ENCODE measurements at places on chromosomes 6 and 20.

DNA sequence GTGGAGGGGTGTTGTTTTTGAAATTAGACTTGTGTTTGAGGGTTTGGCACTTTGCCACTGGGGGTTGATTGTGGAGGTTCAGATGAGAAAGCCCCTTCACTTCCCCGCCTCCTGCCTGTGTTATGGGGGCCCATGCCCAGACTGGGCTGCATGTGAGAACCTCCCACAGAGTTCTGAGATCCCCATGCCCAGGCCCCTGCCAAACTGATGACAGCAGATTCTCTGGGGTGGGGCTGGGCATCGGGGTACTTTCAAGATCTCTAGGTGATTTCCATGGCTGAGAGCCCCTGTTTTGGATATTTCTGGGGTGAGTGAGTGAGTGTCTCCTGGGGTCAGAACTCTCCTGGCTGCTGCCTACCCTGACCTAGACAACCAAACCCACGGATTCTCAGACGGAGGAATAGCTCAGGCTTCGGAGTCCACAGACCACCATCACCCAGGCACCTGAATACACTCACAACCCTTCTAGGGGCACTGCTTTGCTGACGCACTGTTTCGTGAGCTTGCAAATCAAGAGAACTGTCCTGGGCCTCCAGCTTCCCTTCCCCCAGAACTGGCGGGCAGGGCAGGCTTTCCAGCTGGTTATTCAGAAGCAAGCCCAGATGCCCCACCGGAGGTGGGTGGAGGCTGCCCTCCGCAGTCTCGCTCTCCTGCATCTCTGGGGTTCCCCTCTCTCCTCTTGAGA lies 6.3 kb downstream of the BCAS1 start:
- no peak for DNase-seq

DNA sequence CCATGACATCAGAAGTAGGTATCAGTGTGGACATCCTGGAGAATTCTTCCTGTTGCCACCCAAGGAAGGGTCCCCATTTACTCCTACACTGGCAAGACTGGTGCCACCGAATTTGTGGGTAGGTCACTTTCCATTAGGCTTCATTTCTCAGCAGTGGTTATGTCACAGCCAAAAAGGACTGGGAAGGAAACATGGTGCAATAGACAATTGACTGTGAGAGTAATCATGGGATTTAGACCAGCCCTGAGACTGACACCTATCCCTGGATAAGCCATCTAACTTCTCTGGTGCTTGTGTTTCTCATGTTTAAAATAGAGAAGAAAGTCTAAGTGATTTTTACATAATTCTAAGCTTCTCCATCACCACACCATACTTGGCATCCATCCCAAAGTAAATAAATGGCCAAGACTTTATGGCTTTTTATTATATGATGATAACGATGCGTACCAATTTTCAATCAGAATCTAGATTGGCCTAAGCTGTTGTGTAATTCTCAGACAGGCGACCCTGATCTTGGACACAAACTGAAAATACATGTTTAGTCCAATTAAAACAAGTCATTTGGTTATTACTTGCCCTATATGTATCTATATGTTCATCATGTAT lies 10.2 kb downstream of the SMPDL3A start:
- DNase-seq: no peak

DNA sequence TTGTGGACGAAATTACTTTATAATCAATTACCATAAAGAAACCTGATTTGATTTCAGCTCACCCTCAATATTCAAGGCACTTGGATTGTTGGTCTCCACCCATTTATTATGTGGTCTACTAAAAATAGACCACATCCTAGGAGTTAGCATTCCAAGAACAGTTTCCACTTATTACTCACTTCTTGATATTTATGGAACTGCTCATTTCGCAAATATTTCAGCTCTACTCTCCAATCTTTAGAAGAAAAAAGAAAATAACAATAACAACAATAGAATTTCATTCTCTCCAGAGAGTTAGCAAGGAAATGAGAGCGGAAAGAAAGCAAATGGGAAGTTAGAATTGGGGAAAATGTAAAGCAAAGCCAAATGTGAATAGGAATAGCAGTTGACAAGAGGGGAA lies 26.2 kb upstream of the HDAC2 start:
- no peak for DNase-seq

GRCh38 chr6:16392010-16392409 lies 153.6 kb downstream of the GMPR start:
- DNase-seq: no peak

DNA sequence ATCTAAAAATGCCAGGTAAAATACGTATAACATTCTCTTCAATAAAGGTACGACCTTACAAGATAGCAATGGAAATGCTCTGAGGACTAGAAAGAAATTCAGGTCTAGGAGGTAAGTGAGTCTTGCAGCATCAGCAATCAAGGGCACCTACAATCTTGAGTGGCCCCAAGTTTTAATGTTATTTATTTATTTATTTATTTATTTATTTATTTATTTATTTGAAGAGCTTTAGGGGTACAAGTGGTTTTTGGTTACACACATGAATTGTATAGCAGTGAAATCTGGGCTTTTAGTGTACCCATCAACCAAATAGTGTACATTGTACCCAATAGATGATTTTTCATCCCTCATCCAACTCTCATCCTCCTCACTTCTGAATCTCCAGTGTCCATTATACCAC lies 574.0 kb upstream of the POU3F2 start:
- DNase-seq: no peak

DNA sequence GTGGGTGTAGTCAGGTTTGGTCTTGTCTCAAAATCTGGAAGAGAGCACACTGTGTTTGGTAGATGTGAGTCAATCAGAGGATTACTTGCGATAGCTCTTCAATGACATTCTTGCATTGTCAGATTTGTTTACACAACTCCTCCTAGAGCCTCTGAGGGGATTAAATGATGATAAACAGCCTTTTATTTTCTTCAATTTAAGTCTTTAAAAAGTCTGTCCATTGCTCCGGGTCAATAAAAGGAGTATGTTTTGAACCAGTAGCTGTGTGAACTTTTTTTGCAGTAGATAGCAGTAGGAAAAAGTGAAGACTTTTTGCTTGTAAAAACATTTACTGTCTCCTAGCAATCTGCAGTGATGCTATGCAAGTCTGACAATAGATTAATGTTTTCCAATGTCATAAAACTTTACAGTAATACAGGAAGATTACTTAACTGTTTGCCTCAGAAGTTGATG lies 49.9 kb downstream of the GJA1 start:
- no peak for DNase-seq

DNA sequence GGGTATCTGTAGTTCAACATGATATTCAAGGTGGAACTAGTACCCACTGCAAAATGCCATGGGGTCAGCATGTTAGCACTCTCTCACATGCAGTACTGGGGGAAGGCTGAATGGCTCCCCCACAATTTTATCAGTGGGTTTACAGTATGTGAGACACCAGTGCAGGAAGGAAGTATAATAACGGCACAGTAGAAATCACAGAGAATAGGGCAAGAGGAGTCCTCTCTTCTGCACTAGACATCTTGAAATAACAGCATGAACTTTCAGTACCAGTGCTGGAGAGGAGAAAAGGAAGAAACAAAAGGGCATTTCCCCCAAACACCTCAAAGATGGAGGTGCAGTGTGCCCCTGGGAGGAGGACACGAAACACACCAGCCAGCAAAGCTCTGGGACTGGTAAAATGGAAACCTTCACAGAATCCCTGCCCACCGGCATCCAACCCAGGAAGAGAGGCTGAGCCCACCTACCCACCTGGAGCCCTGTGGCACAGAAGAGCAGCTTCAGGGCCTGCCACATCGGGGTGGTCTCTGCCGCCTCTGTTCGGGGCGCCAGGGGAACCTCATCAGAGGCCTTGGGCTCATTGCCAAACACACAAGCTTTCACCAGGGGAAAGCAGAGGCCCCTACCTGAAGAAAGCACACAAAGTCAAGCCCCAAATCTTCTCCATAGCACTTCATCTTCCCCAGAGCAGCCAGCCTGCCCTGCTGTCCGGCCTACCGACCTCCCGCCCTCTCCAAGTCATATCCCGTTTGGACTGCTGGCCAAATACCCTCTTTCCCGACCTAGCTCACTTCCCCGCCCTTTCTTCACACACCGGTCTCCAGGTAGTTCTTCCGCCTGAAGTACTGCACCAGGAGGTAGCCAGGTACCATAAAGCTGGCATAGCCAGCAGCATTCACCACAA lies 1.2 kb downstream of the SLC35B2 start:
- no peak for DNase-seq

- no peak for DNase-seq
These were observed 139.3 kb upstream of the PHACTR1 start for GRCh38 chr6:12577124-12577850.

DNA sequence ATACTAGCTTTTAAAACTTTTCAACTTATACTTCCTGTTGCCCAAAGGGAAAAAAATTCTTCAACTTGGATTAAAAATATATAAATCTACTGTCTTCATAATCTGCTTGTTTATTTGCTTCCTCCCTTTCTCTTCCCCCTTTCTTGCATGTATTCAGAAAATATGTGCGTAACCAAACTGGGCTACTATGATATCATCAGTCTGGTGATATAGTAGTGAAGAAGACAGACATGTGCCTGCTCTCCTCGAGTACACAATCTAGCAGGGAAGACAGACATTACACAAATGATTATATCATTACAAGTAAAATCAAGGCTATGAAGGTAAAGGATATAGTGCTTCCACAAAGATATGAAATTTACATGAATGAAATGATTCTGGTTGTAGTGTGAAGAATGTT lies 31.0 kb downstream of the IBTK start:
- DNase-seq: no peak

- no peak for DNase-seq
These were observed 231.3 kb downstream of the TFAP2C start for GRCh38 chr20:56860413-56860812.

GRCh38 chr6:28646650-28647049 lies 121.0 kb downstream of the GPX5 start:
- no peak for DNase-seq

DNA sequence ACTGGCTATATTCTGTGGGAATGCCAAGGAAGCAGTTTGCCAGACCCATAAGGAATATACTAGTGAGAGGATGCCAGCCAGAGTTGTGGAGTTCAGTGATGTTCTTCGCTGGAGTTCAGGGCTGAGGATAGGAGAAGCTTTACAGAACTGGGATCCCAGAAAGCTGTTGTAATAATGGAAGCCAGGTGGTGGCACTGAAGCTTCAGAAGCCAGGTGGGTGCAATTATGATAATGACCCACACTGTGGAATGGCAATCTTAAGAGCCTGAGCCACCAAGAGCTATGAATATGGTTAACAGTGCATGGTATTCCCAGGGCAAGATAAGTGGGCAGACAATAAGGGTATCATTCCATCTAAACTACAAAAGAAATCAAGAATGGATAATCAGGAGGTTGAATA lies 25.1 kb upstream of the ENPP1 start:
- DNase-seq: no peak

DNA sequence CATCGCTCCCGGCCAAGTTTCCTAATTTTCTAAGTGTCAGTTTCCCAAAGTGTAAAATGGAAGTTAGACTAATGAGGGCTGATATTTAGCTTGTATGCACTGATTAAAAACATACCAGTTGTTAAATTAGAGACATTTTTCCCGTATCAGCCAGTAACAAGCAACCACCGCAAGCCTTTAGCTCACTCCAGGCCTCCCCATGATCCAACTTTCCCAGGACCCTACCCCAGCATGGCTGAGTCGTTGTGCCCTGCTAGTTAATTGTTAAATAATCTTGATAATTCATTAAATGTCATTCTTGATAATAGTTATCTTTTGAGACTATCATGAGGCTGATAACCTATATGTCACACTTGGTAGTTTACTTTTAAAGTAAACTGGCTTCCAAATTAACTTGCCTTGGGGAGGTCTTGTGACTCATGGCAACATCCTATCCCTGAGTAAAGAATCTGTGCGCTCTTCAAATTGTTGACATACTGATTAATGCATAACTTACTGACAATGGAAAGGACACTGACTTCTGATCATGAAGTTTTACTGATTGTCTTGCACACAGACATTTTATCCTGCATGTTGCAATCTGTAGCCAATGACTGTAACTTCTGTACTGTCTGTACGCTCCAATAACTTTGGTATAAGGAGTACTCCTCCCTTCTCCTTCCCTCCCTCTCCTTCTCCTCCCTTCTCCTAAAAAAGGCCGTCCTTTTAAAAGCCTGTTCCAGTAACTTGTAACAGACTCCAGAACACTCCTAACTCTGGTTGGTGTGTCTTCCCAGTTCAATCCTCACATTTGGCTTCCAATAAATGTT lies 6.3 kb upstream of the GTF3C6 start:
- DNase-seq: no peak

DNA sequence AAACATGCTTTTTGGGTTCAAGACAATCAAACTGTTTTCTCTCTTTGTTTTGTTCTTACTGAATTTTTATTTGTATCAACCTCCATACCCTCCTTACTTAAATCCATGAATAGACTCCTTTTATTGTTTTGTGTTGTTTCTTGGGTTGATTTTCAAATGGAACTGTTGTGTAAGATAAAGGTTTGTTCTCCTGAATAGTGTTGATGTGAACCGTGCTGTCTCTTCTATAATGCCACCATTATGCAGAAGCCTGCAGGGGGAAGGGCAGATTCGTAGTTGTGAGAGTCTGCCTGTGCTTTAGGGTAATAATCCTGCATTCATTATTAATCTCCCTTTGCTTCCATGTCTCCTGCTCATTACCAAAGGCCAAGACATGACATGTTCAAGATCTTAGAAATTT lies 105.9 kb downstream of the CDKAL1 start:
- no peak for DNase-seq

- DNase-seq: no peak
These were observed 118.9 kb downstream of the QKI start for GRCh38 chr6:163533443-163533842.

GRCh38 chr20:227439-228105 lies 514 bp downstream of the DEFB129 start:
- DNase-seq: no peak

GRCh38 chr20:21798384-21798783 lies 92.9 kb downstream of the PAX1 start:
- DNase-seq: no peak

- no peak for DNase-seq
These were observed 83.8 kb upstream of the FOXQ1 start for GRCh38 chr6:1227935-1228753.

DNA sequence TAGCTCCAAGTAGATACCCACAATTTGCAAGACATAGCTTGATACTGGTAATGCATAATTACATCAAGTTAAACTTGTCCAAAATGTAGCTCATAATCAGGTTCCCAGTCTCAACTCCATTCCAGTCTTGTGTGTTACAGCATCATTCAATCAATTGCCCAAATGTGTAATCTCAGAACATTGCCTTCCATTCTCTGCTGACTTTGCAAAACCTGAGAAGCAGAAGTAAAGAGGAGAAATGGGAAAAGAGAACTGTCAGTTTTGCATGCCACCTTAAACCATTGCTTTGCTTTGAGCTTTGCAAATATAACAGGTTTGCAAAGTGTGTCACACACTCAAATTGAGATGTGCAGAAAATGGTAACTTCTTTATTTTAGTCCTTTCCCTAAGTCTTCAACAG lies 40.3 kb upstream of the CNKSR3 start:
- DNase-seq: no peak

DNA sequence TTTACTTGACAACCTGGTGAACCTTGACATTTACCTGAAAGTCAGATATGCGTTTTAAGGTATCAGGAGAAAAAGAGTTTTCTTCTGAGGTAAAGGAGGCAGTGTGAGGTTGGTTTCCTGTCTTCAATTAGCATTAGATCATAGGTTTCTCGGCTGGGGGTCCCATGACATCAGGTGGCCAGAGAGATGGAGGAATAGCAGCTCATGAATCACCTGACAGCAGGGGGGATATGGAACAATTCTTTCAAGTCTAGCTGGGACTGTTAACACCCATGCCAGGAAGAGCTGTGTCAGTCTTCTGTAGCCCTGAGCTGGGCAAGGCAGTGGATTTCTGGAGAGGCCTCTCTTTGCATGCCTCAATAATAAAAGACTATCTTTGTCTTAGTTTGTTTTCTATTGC lies 108.0 kb upstream of the TMEM170B start:
- DNase-seq: no peak

GRCh38 chr6:92545861-92546260 lies 873.5 kb downstream of the EPHA7 start:
- DNase-seq: no peak
